Fibroblast of the aortic adventitia (primary cell): ENCODE measurements at places on chromosomes 2 and 18. TPM values are rescaled to one million over a fixed set of nuclear protein-coding genes. Genes with fewer than 3 reads are reported as not detected.

SPATS2L gene
- 40.7 and 117 TPM in 2 replicates for total RNA-seq

CYRIA gene
- total RNA-seq = 0.54 and 5.6 TPM in 2 replicates

PTPRM gene
- total RNA-seq = 64.2 and 65.3 TPM in 2 replicates

CRYGC gene
- total RNA-seq = not detected in 2 replicates

UGT1A6 gene
- total RNA-seq = 0.09 TPM in 1 of 2 replicates, not detected in the other

SFT2D3 gene
- 3.5 and 7.0 TPM in 2 replicates for total RNA-seq

GAL3ST2 gene
- 0.25 TPM in 1 of 2 replicates, not detected in the other for total RNA-seq

ATP6V1C2 gene
- total RNA-seq = not detected in 2 replicates

TMEM17 gene
- total RNA-seq = 0.90 and 4.4 TPM in 2 replicates

ARMC9 gene
- 94.4 and 97.4 TPM in 2 replicates for total RNA-seq

DNA sequence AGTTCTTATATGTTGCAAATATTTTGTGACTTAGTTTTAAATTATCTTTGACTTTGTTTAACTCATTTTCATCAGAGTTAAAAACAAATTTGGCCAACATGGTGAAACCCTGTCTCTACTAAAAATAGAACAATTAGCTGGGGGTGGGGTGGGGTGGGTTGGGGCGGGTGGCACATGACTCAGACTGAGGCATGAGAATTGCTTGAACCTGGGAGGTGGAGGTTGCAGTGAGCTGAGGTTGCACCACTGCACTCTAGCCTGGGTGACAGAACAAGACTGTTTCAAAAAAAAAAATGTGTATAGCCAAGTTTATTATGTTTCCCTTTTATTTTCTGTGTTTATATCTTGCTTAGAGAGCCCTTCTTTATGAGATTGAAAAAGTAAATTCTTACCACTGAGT is 14.2 kb upstream of the LIPG start:
- DNase-seq = no peak

- DNase-seq = no peak
These were observed 8.8 kb upstream of the POMC start for GRCh38 chr2:25177211-25177611.

GRCh38 chr2:7288484-7288883 is 371.3 kb downstream of the RNF144A start:
- DNase-seq = no peak

DNA sequence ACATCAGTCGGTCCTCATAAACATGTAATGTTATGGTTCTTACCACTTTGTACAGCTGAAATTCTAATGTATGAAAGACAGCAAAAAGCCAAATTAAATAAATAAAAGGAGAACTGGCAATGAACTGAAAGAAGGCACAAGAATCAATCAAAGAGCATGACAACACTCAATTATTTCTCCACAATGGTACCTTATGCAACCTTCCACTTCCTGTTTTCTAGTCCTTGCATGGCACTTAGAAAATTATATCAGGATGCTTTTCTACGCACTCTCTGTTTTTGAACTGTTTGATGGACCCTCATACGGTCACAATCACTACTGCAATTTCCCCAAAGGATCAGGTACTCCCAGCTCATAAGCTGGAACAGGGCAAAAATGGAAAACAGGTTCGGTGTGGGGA is 81.6 kb downstream of the EPB41L3 start:
- DNase-seq = no peak

DNA sequence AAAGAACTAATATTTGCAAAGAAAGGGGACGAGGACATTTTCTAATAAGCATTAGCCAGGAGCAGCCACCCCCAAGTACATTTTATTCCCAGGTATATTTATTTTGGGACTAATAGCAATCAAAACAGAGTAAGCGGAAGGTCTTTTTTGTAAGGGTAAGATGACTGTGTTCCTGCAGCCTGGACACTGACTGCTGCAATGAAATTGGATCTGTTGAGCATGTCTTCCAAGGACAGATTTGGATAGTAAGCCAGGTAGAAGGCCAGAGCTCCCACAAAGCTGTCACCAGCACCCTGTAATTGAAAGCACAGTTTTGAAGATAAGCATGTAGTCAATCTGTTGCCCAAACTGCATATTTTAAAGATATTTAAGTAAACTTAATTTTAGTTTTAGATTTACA is 10.0 kb downstream of the MRPL33 start:
- DNase-seq = no peak

DNA sequence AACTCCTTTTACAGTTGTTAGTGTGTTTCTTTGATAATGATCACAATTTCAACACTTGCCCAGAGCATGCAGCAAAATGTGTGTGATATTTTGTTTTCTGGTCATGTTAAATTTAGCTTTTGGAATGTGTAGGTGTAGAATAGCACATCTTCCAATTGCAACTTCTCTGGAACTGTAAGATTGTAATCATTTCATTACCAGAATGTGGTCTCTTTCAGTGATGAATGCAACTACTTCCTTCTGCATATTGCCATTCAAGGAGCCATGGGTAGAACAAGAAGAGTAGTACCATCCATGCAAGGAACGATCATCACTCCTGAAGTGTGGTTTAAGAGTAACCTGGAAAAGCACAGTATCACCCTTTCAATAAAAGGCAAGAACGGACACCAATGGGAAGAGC is 548.8 kb upstream of the ZNF804A start:
- no peak for DNase-seq

DNA sequence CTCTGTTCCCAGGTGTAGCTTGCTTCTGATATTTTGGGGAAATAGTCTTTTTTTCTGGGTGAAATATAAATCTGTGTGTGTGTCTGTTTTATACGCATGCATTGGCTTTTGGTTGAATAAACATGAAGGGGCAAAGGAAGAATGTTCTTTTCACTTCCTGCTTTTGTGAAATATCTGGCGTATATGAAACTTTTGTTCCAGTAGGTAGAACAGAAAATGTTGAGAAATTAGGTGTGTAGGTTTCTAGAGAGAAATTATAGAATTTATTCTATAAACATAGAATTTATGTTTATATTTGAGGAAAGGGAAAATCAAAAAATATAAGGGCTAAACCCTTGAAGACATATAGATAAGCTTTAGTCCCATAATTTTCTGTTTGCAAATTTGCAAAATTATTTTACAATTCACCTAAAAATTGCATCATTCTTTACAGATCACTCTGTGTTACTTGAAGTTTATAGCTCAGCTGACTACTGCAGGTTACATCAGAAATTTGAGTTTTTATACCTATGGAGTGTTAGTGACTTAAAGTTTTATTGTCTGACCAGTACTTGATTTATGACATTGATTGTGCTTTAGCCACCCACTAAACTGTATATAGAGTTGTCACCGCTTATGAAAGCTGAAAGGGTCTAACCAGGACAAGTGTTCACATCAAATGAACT is 116.1 kb downstream of the FAM117B start:
- DNase-seq = no peak

GRCh38 chr2:4144731-4145130 is 441.4 kb downstream of the DCDC2C start:
- DNase-seq = no peak

- DNase-seq = peak; percentile 75
These were observed 72.3 kb upstream of the SESTD1 start for GRCh38 chr2:179336782-179337534.

DNA sequence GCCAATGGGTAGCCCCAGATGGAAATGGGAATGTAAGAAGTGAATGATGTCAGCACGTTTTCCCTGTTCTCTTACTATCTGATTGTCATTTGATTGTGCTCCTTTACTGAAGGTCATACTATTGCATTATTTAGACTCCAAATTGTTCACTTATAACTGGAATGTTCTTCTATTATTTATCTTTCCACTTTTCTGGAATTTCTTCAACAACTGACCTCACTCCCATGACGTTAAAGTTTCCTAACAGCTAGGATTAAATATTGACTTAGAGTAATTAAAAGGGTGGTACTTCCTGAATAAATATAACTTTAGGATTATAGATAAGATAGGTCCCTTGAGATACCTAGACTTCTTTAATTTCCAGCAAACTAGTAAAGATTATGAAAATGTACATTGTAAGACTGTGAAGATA is 10.9 kb upstream of the GULP1 start:
- peak; percentile 16 for DNase-seq

DNA sequence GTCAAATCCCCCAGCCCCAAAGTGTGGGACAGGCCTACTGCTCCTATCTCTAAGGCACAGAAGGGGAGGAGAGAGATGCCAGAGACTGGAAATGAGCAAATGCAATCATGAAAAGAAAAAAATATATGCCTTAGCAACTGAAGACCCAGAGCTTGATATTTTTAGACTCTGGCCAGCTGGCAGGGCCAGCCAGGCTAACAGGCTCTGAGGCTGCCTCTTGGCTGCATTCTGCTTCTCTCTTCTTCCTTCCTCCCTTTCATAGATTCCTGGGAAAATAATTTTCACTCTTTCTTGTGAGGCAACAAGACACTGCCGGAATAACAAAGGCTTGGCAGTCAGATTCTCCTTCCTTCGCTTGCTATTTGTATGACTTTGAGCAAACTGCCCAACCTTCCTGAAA is 209.1 kb downstream of the RAD51AP2 start:
- peak; percentile 10 for DNase-seq

DNA sequence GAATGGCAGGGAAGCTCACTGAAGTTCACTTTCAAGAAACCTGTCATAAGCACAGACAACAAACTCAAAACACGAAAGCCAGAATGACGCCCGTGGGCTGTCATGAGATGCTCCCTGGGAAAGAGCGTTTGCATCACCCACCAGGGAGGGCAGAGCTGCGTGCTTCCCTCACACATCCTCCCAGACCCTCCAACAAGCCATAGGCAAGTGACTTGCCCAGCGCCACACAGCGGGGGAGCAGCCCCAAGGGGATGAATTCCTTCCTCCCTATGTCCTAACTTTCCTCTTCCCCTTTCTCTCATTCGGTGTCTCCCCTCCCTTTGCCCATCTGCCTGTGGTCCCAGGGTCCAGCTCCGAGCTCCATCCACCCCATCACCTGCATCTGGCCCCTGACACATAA is 10.7 kb downstream of the BIN1 start:
- DNase-seq = no peak

- DNase-seq = peak; percentile 68
These were observed 505.4 kb downstream of the PLCL1 start for GRCh38 chr2:198309673-198310280.

DNA sequence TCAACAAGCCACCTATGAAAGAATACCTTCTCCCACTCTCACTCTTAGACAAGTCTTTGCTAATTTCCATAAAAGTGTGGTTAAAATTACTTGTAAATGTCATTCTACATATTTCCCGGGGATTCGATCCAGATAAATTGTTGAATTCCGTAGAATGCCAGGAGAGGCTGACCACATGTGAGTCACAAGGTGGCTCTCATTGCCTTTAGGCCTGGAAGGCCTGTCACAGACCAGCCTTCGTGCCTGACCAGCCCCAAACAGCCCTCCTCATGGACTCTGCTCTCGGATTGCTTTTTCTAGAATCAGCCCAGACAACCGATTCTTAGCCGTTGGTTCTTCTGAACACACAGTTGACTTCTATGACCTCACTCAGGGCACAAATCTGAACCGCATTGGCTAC is 86.0 kb downstream of the RTN4 start:
- peak; percentile 25 for DNase-seq

DNA sequence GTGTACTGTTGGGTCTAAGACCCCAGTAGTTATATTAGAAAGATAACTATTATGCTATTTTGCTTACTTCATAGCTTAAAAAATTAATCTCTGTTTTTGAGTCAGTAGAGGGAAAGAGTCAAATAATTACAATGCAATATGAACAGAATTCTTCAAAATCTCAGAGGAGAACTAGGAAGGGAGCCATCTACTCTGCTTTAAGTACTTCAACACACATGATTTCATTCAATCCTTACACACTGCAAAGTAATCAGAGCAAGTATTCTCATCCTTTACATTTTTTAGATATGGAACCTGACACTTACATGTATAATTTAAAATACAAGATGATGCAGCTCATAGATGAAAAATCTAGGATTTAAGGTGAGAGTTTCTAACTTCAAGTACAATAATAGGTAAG is 27.7 kb downstream of the COL5A2 start:
- DNase-seq = no peak

DNA sequence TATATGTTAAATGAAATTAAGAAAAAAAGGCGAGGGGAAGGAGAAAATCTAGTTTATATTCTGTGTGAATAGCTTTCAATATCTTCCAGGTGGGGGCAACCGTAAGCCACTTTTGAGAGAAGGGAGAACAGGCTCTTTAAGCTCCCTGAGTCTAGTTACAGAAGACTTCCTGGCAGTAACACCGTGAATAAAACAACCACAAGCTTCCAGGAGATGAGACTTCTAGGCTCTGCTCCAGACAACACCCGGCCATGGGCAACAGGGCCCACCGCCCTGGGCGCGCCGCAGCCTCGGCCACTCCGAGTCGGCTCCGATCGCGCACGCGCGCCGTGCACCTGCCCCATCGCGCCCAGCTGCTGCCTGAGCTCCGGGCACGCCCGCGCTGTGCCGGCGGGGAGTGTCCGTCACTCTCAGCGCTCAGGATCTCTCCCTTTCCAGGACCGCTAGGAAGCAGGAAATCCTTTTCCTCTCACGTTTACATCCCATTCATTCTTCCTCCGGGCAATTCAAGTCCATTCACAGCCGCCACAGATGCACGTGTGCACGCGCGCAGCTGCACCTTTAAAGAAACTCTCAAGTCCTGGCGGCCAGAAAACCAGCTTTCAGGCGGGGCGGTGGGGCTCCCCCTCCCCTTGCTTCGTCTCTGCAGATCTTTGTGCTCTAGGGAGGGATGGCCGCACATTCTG is 19.4 kb upstream of the PAX3 start:
- DNase-seq = peak; percentile 69

GRCh38 chr2:239517686-239518085 is 116.9 kb upstream of the HDAC4 start:
- no peak for DNase-seq

GRCh38 chr2:50263728-50264127 is 768.2 kb downstream of the NRXN1 start:
- no peak for DNase-seq

DNA sequence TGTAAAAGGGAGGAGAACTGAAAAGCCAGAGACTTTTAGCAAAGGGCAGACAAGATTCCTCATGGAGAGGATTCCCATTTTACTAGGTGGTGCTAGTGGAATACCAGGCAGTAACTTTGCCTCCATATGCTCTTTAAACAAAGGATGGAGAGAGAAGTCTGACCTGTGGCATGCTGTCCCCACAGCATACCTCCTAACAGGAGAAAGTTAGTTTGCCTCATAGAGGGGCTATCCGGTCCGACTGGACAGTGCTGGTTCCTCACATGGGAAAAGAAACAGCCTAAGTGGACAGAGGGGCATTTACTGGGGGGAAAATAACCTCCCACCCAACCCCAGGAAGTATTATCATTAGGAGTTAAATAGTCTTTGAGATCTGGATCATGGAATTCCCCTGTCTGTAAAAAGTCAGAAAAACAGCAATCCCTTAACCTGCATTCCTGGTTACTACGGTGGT is 31.6 kb upstream of the GMCL1 start:
- DNase-seq = no peak
